ENCODE measurements at places on chromosomes 2 and 18. TPM values are rescaled to one million over a fixed set of nuclear protein-coding genes. Genes with fewer than 3 reads are reported as not detected.

DNA sequence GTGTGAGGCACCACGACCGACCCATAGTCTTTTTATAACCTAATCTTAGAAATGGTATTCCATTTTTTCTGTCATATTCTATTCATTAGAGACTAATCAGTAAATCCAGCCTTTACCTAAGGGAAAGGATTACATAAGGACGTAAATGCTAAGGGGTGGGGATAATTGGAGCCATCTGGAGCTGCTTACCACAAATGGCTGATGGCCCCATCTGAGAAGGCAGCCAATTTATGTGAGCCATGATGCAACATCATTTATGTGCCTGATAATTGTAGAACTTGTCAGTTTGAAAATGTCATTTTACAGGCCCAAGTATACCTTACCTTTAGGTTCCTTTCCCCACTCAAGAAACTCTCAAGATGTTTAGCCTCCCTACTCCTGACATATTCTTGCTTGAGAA, 44.0 kb downstream of the ARHGEF33 start:
- no peak for DNase-seq

GRCh38 chr2:103183061-103183460, 421.2 kb downstream of the TMEM182 start:
- DNase-seq: no peak

DNA sequence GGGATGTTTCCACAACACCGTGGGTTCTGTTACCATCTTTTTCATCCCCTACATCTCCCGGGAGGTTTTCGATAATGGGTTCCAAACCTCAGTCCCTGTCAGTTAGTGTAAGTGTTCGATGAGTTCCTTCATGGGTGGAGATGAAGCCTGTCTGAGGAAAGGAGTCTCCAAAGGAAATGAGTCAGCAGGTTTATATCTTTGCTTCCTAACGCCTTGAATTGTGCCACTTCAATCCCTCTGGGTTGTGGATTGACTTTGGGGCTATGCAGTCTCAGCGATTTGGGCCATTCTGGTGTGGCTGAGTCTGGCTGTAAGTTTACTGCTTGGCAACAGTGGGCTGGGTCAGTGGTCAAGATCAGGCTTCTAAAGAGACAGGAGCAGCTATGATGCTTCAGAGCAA, 1.2 kb downstream of the SERPINB5 start:
- DNase-seq: no peak

DNA sequence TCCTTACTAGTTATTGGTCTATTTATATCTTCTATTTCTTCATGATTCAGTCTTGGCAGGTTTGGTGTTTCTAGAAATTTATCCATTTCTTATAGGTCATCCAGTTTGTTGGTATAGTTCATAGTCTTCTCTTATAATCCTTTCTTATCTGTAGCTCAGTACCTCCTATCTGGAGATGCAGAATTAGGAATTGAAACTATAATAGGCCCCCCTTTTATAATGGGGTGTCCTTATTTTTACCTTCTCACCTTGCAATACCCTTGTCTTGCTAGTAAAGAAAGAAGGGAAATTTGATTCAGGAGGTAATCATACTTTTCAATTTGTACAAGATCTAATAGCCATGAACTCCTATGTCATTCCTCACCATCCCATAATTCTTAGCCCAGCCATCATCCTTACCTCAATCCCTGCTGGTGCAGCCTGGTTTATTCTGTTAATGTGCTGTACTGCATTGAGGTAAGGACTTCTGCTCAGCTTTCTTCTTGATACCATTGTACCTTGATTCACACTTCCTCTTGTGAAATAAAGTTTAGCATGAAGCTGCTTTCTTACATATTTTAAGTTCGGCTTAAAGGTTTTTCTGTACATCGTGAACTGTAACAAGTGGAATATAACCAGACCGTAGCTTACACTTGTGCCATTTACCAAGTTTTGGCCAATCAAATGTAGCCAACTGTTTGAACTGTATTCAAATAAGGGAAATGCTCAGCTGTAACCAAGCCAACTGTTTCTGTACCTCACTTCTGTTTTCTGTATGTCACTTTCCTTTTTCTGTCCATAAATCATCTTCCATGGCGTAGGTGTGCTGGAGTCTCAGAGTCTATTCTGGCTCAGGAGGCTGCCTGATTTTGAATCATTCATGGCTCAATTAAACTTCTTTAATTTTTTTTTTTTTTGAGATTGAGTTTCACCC, 40.1 kb upstream of the PTH2R start:
- DNase-seq: no peak

DNA sequence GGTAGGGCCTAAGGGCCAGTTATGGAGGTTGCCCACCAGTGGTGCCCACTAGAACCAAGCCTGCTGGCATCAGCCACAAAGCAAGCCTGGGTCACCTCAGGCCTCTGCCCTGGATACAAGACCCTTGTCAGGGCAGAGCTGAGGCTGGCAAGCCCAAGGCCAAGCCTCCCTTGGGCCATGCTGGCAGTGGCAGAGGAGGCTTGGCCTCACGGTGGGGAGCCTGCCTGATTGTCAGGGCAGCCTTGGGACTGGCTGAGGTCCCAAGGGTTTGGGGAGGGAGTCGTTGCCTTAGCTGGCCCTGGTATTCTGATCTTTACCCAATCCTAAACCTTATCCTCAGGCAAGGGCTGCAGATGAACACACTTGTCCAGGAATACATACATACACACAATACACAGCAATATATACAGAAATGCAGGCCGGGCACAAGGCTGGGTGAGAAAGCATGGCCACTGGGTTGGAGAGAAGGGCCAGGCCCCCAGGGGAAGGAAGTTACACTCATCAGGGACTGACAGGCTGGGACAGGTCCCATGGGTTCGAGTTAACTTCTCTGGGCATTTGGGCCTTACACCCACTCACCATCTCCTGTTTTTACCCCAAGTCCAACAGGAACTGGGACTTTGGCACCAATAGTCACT, 21.0 kb downstream of the CCT7 start:
- no peak for DNase-seq

GRCh38 chr2:14232217-14232616, 400.3 kb upstream of the LRATD1 start:
- no peak for DNase-seq

- DNase-seq: no peak
Observed at GRCh38 chr18:67282796-67283195, 233.7 kb downstream of the DSEL start.

GREB1L gene
- total RNA-seq: 0.95 TPM

ITGA4 gene
- total RNA-seq: 1.6 TPM

FHOD3 gene
- 3.1 TPM for total RNA-seq

All from esophagus squamous epithelium (tissue), 5 donors.